ENCODE measurements at places on chromosomes 7 and 10. TPM values are rescaled to one million over a fixed set of nuclear protein-coding genes. Genes with fewer than 3 reads are reported as not detected.

The HOXA9 gene
- total RNA-seq, result 45.8 TPM

The NUTM2E gene
- total RNA-seq, result not detected

The FAM25A gene
- not detected for total RNA-seq

The CRTAC1 gene
- total RNA-seq, result not detected

The SOSTDC1 gene
- not detected for total RNA-seq

DNA sequence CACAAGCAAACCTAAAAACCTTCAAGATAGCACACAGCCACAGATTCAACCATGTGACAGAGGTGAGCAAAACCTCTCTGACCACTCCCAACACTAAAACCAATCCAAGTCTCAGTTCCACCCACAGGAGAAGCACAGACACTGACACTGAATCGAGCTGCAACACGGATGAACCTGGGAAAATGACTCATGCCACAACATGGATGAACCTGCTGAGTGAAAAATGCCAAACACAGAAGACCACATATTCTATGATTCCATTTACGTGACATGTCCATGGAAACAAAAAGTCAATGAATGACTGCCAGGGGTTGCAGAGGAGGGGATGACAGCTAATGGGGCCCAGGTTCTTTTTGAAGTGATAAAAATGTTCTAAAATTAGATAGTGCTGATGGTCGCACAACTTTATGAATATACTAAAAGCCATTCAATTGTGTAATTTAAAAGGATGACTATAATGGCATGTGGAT is 22.0 kb downstream of the CYTH3 start:
- no peak for DNase-seq

GRCh38 chr10:124171561-124171960 is 78.2 kb upstream of the CHST15 start:
- no peak for DNase-seq

DNA sequence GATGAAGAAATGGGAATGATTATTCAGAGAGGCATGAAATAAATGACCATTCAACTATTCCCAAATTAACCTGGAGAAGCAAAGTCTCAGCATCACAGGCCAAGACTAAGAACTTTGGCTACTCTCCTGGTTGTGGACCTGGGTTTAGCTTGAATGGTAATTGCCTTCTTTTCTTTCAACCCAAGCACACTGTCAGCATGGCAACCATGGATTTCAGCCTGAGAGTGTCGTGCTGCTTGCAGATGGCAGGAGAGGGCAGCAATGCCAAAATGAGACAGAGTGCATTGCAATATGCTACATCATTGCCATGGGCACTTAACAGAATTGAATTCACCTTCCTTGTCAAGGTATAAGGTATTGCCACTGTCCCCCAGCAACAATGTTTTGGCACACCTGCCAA is 767.2 kb downstream of the REEP3 start:
- DNase-seq, result no peak

DNA sequence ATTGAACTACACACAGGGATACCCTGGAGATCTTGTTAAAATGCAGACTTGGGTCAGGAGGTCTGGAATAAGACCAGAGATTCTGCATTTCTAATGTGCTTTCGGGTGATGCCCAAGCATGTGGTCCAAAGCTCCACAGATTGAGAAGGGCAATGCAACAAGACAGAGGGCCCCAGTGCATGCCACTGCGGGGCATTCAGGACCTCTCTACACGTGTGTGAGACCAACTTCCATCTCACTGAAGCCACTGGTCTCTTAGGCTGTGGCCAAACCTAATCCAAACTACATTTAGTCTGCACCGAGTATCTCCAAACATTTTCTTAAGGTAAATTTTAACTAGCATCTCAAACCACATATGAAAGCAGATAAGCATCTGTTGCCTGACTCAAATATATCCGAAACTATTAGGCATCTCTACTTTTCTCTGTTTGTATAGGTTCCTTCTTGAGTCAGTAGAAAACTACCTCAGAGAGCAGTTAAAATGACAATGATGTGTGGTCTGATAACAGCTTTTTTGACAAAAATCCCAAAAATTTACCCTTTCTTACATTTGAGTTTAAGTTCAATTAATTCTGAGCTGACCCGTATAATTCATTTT is 107.5 kb downstream of the ELMO1 start:
- DNase-seq, result no peak

DNA sequence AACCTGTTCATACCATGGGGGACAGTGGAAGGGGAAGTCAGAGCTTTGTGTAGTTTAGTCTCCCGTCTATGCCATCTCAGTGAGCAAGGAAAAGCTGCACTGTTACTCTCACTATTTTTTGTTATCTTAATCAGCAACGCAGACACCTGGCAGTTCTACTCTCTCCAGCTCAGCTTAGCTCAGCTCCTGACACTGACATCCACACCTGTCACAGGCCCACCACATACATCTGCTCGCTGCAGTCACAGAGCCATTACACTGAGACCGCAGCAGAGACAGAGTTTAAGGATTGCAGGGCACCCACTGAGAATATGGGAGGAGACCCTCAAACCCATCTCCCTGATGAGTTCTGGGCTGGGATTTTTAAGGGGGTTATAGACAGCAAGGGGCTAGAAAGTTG is 257.3 kb upstream of the AKR1E2 start:
- DNase-seq, result no peak

GRCh38 chr7:154795437-154795836 is 207.5 kb downstream of the PAXIP1 start:
- no peak for DNase-seq

GRCh38 chr7:11182736-11183135 is 209.1 kb downstream of the PHF14 start:
- DNase-seq, result no peak

- DNase-seq, result no peak
These were observed 115.0 kb downstream of the SND1 start for GRCh38 chr7:127766831-127767459.

DNA sequence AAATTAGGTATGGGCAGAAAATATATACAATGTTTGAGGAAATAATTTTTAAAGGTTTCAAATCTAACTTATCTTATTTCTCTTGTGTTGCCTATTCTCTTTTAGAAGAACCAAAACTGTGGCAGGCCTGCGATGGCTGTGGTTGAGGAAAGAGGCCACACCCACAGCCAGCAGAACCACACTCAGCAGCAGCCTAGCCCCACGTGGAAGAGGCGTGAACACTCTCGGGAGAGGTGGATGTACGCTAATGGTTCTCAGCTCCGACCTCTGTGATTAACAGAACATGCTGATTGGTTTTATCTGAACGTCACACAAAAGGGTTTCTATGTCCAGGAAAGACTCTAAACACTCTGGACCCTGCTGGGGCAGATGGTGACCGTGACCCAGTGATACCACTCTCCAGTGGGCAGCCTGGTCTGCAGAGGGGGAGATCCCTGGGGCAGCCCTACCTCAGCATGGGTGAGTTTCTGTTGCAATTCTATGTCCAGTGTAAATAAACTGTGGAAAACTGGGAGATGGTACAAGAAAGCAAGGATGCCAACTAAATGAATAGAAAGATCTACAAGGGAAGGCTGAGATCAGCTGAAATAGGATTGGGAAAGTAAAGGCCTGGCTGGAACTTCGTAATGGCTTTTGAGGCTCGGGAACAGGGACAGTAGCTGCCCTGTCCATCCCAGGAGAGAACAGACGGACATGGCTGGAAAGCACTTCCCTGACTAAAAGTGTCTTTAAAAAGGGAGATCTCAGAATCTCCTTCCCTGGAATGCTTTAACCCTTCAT is 26.6 kb downstream of the DIP2C start:
- DNase-seq, result no peak

- DNase-seq, result no peak
These were observed 143.8 kb downstream of the MAPK8 start for GRCh38 chr10:48450233-48450740.

DNA sequence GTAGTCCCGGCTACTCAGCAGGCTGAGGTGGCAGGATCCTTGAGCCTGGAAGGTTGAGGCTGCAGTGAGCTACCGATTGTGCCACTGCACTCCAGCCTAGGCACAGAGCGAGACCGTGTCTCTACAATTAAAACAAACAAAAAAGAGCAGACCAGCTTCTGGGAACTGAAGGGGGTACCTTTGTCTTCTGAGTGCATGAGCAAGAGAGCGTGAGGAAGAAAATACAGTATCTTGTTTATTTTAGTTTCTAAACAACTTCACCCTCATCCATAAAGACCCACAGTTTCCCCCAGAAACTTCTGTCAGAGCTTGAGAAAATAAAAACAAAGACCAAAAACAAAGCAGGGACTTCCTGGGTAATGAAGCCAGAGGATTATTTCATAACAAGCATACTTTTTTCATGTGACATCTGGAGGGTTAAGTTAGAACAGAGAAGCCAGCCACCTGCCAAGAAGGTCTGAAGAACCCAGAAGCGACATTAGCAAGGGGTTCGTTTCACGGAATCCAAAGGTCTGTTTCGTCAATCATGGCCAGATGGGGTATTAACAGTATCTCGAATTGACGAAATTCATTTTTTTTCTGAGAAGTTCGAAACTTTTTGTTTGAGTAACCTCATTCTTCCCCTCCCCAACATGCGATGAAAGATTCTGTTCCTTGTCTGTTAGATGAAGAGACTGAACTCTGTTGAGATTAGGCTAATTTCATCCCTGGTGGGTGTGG is 10.2 kb upstream of the IL2RA start:
- no peak for DNase-seq

GRCh38 chr10:43822631-43823580 is 174.2 kb upstream of the ZNF32 start:
- no peak for DNase-seq

GRCh38 chr10:91598211-91598977 is 34.5 kb downstream of the PPP1R3C start:
- DNase-seq, result peak; percentile 93

- no peak for DNase-seq
These were observed 10.4 kb downstream of the TNS3 start for GRCh38 chr7:47571331-47572093.

- no peak for DNase-seq
These were observed 127.2 kb upstream of the PPP2R2D start for GRCh38 chr10:131773370-131774343.

DNA sequence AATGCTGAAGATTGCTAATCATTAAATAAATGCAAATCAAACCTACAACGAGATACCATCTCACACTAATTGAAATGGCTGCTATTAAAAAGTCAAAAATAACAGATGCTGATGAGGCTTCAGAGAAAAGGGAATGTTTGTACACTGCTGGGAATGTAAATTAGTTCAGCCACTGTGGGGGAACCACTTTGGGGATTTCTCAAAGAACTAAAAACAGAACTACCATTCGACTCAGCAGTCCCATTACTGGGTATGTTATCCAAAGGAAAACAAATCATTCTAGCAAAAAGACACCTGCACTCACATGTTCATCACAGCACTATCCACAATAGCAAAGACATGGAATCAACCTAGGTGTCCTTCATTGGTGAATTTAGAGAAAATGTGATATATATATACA is 379.0 kb upstream of the CNTNAP2 start:
- DNase-seq, result no peak

- DNase-seq, result no peak
These were observed 421.3 kb upstream of the GALNT17 start for GRCh38 chr7:70710651-70711050.

All from HT1080 (cell line).